Posterior vena cava (tissue), 2 donors: ENCODE measurements at places on chromosomes 12 and 14. TPM values are rescaled to one million over a fixed set of nuclear protein-coding genes. Genes with fewer than 3 reads are reported as not detected.

DNA sequence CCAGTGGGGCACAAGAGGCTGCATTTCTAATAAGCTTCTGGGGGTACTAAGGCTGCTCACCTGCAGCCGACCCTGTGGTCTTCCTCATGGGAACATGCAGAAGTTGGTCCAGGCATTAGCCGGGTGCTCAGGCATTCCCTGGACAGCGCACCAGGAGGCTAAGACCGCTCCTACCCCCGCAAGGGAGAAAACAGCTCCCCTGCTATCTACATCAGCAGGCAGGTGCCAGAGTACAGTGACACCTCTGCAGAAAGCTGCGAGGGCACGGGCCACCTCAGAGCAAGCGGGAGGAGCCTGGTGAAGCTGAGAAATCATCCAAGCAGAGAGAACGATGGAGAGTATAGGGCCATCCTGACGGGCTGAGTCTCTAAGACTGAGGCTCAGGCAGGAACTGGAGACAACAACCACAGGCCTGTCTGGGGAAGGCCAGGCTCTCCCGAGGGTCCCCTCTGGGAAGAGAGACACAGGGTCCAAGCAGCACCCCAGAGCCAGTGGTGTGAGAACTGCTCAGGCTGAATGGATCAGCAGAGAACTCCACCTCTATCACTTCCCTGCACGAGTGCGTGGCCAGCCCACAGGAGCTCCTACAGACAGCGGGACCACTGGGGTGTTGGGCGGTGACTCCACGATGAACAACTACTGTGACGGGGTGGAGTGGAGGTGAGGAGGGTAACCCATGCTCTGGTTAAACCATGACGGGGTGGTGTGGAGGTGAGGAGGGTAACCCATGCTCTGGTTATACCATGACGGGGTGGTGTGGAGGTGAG, 62.1 kb downstream of the AMN start:
- no peak for DNase-seq

Gene IQSEC3
- total RNA-seq: 3.2 TPM

DNA sequence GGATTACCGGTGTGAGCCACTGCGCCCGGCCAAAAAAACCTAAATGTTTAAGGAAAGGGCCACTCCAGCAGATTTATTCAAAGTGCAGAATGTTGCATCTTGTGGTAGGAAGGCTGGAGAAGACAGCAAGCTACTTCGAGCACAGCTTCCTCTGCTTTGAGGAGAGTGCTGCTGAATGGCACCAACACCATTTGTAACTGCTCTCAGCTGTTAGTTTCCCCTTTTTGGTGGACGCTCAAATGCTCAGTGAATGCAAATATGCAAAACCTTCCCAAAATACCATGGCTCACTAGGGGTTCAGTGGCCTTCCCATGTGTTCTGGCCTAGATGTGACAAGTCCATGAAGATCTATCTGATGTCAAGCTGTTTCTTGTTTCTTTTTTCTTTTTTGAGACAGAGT, 2.9 kb upstream of the TDRD9 start:
- DNase-seq: no peak

GRCh38 chr12:123268850-123269249, 2.8 kb downstream of the CDK2AP1 start:
- DNase-seq: peak; percentile 74

DNA sequence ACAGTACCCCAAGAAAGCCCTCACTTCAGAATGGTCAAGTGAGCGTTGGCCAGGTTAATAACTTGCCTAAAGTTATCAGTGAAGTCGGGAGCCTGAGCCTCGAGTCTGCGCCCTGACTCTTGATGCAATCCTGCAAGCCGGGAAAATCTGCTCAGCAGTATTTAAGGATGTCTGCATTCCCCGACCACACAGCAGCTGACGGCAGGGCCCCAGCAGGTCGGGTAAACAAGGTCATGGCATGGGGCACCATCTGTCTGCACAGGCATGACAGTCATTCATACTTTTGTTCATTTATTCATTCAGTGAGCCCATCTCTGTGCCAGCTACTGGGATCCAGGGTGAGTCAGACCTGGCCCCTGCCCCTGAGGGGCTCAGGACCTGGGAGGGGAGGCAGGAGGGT, 11.1 kb downstream of the ABCB9 start:
- no peak for DNase-seq

Gene ORMDL2
- 27.3 TPM for total RNA-seq

- no peak for DNase-seq
These were observed 4.9 kb downstream of the GALNT6 start for GRCh38 chr12:51386351-51386750.

Gene CCDC88C
- total RNA-seq: 7.2 TPM

Gene SERPINA12
- total RNA-seq: not detected
